ENCODE measurements at places on chromosomes 6 and 20. TPM values are rescaled to one million over a fixed set of nuclear protein-coding genes. Genes with fewer than 3 reads are reported as not detected.
A peak's percentile ranks its signal among the peaks of the same experiment; 100 is the strongest.

- H3K27me3 ChIP-seq, result peaks cover 15% of the 10 kb centered on the region
- H3K4me3 ChIP-seq, result no peak overlapping the region
- H3K36me3 ChIP-seq, result no peaks in the 10 kb centered on the region
- H3K27ac ChIP-seq, result no peak overlapping the region
- H3K4me1 ChIP-seq, result no peaks in the 10 kb centered on the region
These were observed 11.0 kb downstream of the ECT2L start for GRCh38 chr6:138806889-138807288.

- H3K27ac ChIP-seq, result peak overlapping the region; percentile 5
- H3K36me3 ChIP-seq, result peaks cover 2% of the 10 kb centered on the region
- H3K4me3 ChIP-seq, result no peak overlapping the region
- no peaks in the 10 kb centered on the region for H3K27me3 ChIP-seq
- H3K4me1 ChIP-seq, result no peaks in the 10 kb centered on the region
These were observed 260.1 kb upstream of the SGK1 start for GRCh38 chr6:134577998-134578397.

- peaks cover 10% of the 10 kb centered on the region for H3K4me1 ChIP-seq
- DNase-seq, result no peak
- no peak overlapping the region for H3K27ac ChIP-seq
- no peak overlapping the region for H3K4me3 ChIP-seq
These were observed 17.5 kb downstream of the DNMT3B start for GRCh38 chr20:32779500-32780211.

GRCh38 chr6:118632359-118632758, 19.0 kb downstream of the CEP85L start:
- no peak overlapping the region for H3K4me3 ChIP-seq
- DNase-seq, result no peak
- H3K27me3 ChIP-seq, result no peaks in the 10 kb centered on the region
- H3K4me1 ChIP-seq, result peaks cover 37% of the 10 kb centered on the region
- peaks cover 2% of the 10 kb centered on the region for H3K36me3 ChIP-seq

DNA sequence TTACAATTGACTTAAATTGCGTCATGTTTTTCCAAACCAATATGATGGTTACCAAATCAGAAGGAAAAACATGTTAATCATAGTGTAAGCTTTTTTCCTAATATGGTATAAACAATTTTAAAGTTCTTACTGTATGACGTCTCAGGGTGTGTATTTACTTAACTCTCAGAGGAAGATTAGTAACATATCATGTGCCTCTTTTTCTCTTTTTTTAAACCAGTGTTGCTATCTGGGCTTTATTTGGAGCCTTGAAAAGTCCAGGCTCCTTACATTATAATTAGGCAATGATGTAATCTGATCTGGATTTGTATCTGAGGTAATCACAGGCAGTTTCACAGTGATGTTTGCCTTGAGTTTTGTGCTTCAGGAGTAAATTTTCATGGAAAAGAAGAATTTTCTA, 20.4 kb upstream of the RAB23 start:
- no peaks in the 10 kb centered on the region for H3K4me1 ChIP-seq
- H3K27me3 ChIP-seq, result peaks cover 16% of the 10 kb centered on the region
- H3K27ac ChIP-seq, result no peak overlapping the region
- peaks cover 4% of the 10 kb centered on the region for H3K36me3 ChIP-seq
- H3K4me3 ChIP-seq, result no peak overlapping the region

DNA sequence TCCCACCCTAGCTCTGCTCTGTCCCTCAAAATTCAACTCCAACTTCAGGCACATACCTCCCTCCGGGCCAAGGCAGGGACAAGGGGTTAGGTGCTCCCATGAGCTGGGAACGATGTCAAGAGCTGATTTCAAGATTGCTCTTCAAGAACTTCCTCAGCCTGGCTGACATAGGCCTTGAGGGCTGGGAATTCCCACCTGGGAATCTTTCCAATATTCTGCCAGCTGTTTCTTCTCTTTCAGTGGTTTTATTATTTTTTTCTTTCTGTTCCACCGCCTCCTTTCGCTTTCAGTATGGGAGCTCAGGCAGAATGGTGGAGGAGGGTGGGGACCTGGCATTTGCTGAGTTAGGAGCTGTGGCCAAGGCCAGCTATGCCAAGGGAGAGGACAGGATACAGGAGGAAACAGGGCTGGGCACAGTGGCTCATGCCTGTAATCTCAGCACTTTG, 33.7 kb downstream of the SRSF3 start:
- H3K36me3 ChIP-seq, result no peaks in the 10 kb centered on the region
- H3K27me3 ChIP-seq, result no peaks in the 10 kb centered on the region
- DNase-seq, result no peak
- H3K4me3 ChIP-seq, result no peak overlapping the region

DNA sequence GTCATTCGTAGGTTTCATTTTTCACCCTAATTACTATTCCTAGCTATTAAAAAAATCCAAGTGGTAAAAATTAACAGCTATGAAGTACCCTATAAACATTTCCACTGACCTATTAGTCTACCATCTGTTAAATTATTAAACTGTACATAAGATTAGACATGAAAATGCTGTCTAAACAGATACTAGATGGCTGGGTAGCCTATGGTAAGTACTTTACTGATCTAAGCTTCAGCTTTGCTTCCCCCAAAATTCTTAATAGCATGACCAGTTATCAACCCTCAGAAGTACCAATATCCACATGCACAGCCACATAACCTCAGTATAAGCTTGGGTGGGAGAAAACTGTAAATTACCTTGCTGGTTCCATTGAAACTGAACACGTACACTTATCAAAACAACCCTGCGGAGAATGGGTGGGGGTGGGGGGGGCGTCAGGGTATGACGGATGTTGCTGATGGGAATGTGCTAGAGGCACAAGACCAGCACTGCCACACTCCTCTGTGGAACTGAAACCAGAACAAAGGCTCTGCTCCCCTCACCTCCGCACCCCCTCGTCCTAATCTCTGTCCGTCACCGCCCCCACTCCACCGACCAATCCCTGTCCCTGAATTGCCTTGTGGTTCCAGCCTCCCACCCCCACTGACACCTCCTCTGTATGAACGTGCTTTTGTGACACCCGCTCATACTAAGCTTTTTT, 45.3 kb downstream of the B4GALT5 start:
- H3K4me1 ChIP-seq, result peaks cover 40% of the 10 kb centered on the region
- H3K27ac ChIP-seq, result peak overlapping the region; percentile 88
- H3K27me3 ChIP-seq, result no peaks in the 10 kb centered on the region
- H3K36me3 ChIP-seq, result peaks cover 3% of the 10 kb centered on the region
- DNase-seq, result peak; percentile 31
- peak overlapping the region; percentile 81 for H3K4me3 ChIP-seq

- no peaks in the 10 kb centered on the region for H3K4me1 ChIP-seq
- no peaks in the 10 kb centered on the region for H3K27me3 ChIP-seq
- H3K27ac ChIP-seq, result no peak overlapping the region
- no peaks in the 10 kb centered on the region for H3K36me3 ChIP-seq
These were observed 369.0 kb downstream of the TENT5A start for GRCh38 chr6:81383472-81383871.

DNA sequence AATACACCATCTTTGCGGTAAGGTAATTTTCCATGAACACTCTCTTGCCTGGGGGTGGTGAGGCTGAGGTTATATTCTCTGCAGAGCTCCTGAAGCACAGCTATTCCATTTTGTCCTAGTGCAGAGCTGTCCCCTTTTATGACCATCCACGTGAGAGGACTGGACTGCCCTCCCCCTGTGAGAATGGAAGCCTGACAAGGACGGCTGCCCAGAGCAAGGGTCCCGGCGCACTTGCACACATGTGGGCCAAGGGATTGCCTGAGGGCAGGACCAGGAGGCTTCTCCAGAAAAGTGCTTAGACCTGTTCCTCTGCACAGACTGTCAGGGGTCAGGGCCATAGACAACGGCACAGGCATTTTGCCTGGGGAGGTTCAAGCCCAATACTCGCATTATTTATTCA, 48.2 kb downstream of the SLC22A23 start:
- peaks cover 9% of the 10 kb centered on the region for H3K4me1 ChIP-seq
- H3K27me3 ChIP-seq, result peaks cover 12% of the 10 kb centered on the region
- peaks cover 4% of the 10 kb centered on the region for H3K36me3 ChIP-seq
- H3K4me3 ChIP-seq, result no peak overlapping the region
- no peak for DNase-seq

GRCh38 chr6:165200178-165200577, 109.2 kb downstream of the C6orf118 start:
- DNase-seq, result no peak
- H3K27me3 ChIP-seq, result no peaks in the 10 kb centered on the region
- H3K4me3 ChIP-seq, result no peak overlapping the region
- H3K27ac ChIP-seq, result no peak overlapping the region
- no peaks in the 10 kb centered on the region for H3K4me1 ChIP-seq

DNA sequence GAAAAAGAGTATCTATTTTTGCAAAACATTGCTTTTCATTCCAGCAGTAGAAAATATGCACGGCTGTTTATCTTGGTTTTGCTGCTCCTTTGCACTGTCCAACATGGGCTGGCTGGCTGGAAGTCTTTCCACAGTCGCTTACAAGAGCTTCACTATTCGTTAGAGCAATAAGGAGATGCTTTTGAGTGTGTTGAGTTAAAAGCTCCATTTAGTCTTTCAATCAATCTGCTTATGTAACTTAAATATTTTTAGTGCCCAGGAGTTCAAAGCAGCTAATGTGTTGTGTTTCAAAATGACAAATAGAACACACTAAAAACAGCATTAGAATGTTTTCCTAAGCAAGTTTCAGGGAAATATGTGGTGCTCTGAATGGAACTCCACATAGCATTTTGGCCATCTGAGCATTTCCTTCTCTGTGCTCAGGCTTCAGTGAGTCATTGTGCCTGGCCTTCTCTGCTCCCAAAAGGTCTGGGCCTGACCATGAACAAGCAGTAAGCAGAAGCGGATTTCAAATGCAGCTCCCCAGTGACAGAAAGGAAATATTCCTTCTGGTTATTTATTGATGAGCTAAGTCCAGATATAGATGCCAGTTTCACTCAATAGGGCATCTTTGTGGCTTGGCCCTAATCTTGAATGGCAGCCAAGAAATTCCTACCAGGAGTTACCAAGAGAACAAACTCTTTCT, 580.3 kb downstream of the TENT5A start:
- no peak overlapping the region for H3K4me3 ChIP-seq
- H3K27ac ChIP-seq, result no peak overlapping the region
- H3K36me3 ChIP-seq, result no peaks in the 10 kb centered on the region
- DNase-seq, result no peak
- no peaks in the 10 kb centered on the region for H3K27me3 ChIP-seq
- no peaks in the 10 kb centered on the region for H3K4me1 ChIP-seq

DNA sequence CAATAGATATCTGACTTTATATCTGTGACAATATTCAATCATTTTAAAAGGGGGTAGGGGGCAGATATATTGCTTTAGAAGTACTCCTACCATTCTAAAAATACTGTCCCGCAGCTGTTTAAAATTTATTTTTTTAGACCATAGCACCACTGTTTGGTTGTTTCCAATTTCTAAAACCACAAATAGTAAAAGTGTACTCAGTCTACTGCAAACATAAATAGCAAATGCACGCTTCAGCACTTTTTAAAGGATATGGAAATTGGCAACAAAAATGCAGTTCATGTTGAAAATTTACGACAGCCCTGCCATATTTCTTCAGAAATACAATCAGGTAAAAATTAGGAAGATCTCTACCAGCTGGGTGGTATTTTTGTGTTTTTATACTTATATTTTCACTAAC, 132.0 kb upstream of the RUNX2 start:
- no peak overlapping the region for H3K27ac ChIP-seq
- peaks cover 3% of the 10 kb centered on the region for H3K4me1 ChIP-seq
- no peak for DNase-seq
- no peaks in the 10 kb centered on the region for H3K27me3 ChIP-seq
- no peak overlapping the region for H3K4me3 ChIP-seq

- H3K27ac ChIP-seq, result peak overlapping the region; percentile 98
- H3K36me3 ChIP-seq, result peaks cover 5% of the 10 kb centered on the region
- H3K27me3 ChIP-seq, result peaks cover 4% of the 10 kb centered on the region
- no peak for DNase-seq
- H3K4me3 ChIP-seq, result peak overlapping the region; percentile 98
These were observed 1.9 kb downstream of the NFATC2 start for GRCh38 chr20:51540580-51540979.

GRCh38 chr6:39114388-39114703, 640 bp downstream of the SAYSD1 start:
- peaks cover 3% of the 10 kb centered on the region for H3K36me3 ChIP-seq
- peak overlapping the region; percentile 96 for H3K4me3 ChIP-seq
- H3K27ac ChIP-seq, result peak overlapping the region; percentile 96
- DNase-seq, result no peak

DNA sequence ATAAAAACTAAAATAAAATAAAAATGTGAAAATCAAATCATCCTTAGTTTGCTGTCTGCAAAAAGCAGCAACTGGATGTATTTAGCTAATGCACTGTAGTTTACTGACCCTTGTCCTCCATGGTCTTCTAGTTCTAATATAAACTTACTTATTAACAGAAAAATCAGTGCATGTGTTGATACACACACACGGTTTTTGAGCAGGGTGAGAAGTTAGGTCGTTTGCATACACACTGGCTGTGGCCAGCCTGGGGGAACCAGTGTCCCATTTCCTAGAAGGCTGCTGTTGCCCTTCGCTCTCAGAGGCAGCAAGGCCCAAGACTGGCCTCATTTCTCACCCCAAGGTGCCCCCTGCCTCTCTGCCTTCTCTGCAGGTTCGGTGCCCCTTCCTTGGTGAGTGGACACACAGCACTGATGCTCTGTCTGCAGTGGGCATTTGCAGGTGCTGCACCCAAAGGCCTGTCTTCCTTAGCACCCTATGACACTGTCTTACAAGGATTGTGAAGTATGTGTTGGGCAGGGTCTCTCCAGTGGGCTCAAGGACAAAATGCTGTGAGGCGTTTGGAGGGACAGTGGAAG, 168.5 kb downstream of the SCP2D1 start:
- no peak for DNase-seq
- no peaks in the 10 kb centered on the region for H3K4me1 ChIP-seq
- H3K36me3 ChIP-seq, result no peaks in the 10 kb centered on the region
- no peak overlapping the region for H3K27ac ChIP-seq
- H3K27me3 ChIP-seq, result peaks cover 29% of the 10 kb centered on the region

DNA sequence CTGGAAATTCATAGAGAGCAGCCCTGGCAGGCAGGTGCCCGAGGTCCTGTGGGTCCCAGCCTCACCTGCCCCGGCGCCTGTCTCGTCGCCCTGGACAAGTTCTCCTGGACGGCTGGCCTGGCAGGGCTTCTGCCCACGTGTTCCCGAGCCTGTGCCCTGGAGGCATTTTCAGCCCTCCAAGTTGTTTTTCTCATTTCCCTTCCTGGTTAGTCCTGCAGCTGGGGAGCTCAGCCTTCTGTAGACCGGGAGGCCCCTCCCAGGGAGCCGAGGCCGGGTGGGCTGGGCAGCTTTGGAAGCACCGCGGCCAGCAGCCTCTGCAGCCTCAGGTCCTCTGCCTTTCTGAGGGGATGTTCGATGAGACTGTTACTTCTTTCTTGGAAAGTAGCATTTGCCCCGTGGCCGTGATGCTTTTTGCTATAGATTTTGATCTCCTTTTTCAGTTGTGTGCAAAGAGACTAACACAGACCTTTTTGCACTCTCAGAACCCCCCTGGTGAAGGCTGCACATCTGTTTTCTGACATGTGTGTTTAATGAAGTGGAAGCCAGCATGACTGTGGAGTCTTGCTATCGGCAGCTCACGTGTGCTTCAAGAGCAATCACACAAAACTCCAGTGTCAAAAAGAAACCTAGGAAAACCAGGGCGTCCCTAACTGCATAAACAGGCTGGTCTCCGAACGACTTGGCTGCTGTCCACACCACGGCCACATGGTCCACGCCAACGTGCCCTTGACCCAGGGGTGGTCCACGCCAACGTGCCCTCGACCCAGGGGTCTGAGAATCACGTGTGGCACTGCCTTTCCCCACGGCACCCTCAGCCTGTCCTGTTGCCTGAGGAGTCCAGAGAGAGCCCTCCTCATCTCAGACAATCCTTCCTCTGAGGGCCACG, 207.5 kb downstream of the SMOC2 start:
- no peak for DNase-seq
- H3K4me3 ChIP-seq, result no peak overlapping the region
- no peaks in the 10 kb centered on the region for H3K36me3 ChIP-seq
- H3K27ac ChIP-seq, result no peak overlapping the region
- H3K27me3 ChIP-seq, result peaks cover 57% of the 10 kb centered on the region

The ZNF343 gene
- total RNA-seq, result 4.9 TPM

The IMPG1 gene
- total RNA-seq, result not detected

The EFCAB8 gene
- 0.32 TPM for total RNA-seq

The CLDN20 gene
- total RNA-seq, result not detected

The EYS gene
- not detected for total RNA-seq

The TRIM15 gene
- total RNA-seq, result not detected

All from T-helper 17 cell (primary cell).